Stimulated activated CD8-positive, alpha-beta memory T cell treated with anti-CD3 and anti-CD28 coated beads, Interleukin-12 subunit alpha, Interleukin-12 subunit beta, amount 100 ng/mL, for 1 hour (primary cell): ENCODE measurements at places on chromosomes 11 and 22.

GRCh38 chr11:46250745-46251052, 26.8 kb upstream of the CREB3L1 start:
- no peak for DNase-seq

- no peak for DNase-seq
Measured at GRCh38 chr11:104588446-104588845, 309.8 kb downstream of the CASP12 start.

GRCh38 chr11:115758011-115758410, 253.8 kb upstream of the CADM1 start:
- no peak for DNase-seq

DNA sequence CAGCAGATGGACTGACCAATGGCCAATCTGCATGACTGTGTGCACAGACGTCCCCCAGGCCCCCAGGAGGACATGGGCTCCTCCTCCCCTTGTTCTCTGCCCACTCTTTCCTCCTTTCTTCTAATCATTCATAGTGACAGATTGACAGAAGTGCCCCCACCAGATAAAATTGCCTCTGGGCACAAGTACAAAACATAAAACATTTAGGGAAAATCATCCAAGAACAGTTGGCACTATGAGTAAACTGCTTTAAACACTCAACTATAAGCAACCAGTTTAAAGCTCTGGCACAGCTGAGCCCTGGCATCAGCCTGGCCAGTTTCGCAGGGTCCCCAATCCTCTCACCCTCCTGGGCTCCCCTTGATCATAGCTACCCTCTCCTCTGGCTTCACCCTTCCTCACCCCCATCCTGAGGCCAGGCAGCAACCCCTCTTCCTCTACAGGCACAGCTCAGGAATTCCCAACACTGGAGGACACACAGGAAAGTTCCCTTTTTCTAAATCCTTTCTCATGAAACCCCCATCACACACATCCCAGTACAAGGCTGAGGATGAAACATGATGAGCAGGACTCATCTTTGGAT, 232.9 kb downstream of the BUD13 start:
- no peak for DNase-seq

DNA sequence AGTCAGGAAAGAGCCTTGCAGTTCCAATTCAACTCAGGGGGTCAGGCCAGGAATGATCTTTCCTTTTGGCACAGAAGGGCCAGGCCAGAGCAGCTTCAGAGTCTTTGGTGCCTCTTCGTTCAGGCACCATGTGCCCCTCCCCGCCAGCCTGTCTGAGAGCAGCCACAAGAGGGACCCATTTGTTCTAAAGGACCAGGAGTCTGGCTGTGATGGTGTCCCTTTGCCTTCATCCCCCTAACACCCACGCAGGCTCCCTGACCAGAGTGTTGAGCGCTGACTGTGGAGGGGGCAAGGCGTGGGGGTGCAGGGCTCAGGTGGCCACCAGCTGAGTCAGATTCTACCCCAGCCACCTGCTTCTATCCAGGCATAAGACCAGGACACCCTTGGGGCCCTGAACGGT, 156.4 kb downstream of the TTC17 start:
- no peak for DNase-seq

DNA sequence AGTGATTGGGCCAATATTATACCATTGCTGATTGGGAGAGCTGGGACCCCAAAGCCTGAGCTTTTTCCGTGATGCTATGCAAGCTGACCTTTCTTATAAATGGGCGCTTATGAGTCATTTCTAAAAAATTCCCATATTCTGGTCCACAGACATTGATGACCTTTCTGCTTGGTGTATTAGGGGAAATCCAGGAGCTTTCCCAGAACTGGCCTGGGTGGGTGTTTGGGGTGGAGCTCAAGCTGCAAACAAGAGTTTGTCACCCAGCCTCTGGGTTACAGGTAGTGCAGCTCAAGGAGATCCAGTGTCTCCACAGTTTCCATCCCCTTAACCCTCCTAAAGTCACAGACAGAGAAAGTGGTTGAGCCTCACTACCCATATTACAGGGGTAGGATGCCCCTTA, 67.7 kb downstream of the CCDC81 start:
- no peak for DNase-seq

DNA sequence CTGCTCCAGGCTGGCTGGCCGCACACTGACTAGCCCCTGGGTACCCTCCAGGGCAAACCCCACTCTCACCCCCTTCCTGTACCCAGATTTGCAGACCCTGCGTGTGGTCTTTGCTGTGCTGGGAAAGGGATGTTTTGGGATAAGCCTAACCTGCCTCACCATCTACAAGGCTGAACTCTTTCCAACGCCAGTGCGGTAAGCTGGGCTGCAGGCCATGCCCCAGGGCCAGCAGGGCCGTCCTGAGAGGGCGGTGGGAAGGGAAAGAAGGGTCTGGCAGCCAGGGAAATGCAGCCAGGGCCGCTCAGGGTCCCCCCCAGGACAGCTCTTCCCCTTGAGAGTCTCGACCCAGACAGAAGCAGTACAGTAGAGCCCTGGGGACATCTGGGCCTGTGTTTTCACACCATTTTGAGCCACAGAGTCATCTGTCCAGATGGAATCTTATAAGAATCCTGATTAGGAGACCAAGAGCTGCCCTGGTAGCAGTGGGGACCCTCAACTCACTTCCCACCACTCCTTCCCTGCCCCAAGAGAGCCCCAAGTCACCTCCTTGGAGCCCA, 22.4 kb upstream of the SLC22A12 start:
- DNase-seq = no peak
